ENCODE measurements at places on chromosomes 1 and 21. TPM values are rescaled to one million over a fixed set of nuclear protein-coding genes. Genes with fewer than 3 reads are reported as not detected.

Gene NAV1
- 16.3 TPM for total RNA-seq

Gene UBE2U
- total RNA-seq: not detected

Gene GJB3
- not detected for total RNA-seq

Gene NTMT2
- not detected for total RNA-seq

Gene CELA2B
- total RNA-seq: not detected

Gene RGL1
- total RNA-seq: 22.7 TPM

Gene SAMSN1
- 3.7 TPM for total RNA-seq

Gene PTCH2
- 0.24 TPM for total RNA-seq

Gene CSF1
- total RNA-seq: 31.4 TPM

Gene OR2T35
- not detected for total RNA-seq

Gene FCMR
- 1.3 TPM for total RNA-seq

Gene TMEM63A
- total RNA-seq: 16.0 TPM

Gene DIO1
- not detected for total RNA-seq

- no peak for DNase-seq
Measured at GRCh38 chr1:65480684-65481405, 60.4 kb downstream of the LEPR start.

GRCh38 chr1:216014086-216014485 lies 409.2 kb downstream of the USH2A start:
- DNase-seq: no peak

- DNase-seq: no peak
Measured at GRCh38 chr1:175409938-175410337, 217.4 kb upstream of the KIAA0040 start.

DNA sequence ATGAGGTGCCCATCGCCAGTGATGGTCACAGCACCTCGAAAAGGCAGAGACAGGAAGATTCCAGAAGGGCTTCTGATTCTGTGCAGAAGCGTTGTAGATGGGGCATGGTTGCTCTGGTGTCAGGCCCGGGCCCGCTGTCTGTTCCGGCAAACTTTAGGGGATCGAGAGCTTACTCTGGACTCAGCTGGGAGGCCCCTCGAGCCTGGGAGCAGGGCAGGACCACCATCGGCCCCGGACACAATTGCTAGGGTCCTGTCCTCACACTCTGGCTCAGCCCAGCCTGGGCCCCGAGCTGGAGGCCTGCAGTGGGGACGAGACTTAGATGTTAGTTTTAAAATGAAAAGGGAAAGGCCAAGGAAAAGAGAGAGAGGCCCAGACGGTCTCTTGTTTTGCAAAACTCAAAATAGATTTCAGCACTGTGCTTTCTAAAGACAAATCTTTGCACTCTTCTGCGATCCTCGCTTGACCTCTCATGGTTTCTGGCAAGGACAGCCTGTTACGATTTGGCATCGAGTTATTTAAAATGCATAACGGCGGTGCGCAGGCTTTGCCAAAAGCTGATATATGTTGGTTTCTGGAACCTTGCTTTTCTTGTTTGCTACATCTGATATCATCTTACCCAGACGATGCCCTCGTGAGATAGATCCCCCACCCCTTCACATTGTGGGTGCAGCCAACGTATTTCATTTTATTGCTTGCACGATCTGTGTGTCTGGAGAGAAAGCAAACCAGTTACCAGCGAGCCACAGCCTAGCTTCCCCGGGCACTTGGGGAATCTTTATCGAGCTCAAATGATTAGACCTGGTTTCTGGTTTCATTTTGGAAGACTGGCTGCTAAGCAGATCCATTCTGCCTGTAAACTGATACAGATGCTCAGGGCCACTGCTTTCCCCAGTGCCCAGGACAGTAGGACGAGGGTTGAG lies 58.0 kb downstream of the PRDM16 start:
- no peak for DNase-seq

DNA sequence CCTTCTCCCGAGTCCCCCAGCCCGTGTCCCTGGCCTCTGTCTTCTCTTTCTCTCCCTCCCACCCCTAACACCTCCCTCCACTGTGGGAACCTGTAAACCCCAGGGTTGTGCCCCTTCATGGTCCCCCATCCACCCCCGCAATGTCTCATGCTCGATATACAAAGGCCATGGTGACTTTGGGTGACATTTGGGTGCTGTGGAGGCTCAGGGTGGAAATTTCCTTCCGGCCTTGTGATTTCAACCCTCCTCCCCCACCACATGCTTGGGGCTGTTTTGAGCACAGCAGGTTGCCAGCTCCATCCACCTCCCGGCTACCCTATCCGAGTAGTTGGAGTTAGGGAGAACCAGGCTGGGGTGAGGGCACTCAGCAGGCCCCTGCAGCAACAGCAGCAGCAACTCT lies 25.7 kb upstream of the VPS13D start:
- no peak for DNase-seq

GRCh38 chr1:58893257-58893869 lies 109.5 kb upstream of the JUN start:
- DNase-seq: no peak

DNA sequence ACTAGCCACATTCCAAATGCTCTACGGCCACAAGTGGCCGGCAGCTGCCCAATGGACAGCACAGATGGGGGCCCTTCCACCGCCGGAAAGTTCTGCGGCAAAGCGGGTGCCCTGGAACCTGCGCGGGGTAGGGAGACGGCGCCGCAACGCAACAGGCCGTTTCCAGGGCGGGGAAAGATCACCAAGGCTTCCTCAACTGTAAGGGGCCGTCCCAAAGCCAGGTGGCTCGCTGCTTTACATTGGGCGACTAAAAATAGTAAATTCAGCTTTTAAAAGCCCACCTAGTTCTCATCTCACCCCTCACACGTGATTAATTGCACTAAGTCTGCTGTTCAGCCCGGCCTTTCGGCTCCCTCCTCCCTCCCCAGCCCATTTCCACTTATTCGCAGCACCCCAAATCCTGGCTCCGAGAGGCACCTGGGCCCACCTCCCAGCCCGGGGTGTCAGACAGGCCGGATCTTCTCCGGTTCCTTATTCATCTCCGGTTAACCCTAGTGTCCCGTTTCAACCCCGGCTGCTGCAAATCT lies 643 bp downstream of the CFAP298 start:
- DNase-seq: no peak

DNA sequence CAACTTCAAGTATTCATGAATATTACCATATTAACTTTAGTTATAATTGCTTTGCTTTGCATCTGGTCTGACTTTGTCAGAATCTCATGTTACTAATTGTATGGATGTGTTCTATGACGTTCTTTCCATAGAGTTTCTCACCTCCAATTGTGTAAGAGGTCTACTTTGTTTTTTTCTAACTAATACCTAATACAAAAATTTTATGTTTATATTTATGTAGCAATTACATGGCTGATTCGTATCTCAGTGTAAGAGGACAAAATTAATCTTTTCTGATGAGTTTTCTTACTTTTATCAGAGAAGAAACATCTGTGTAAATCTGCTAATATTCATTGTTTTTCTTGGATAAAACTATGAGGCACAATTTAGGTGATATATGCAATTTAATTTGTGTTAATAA lies 224.8 kb upstream of the B3GALT2 start:
- no peak for DNase-seq

DNA sequence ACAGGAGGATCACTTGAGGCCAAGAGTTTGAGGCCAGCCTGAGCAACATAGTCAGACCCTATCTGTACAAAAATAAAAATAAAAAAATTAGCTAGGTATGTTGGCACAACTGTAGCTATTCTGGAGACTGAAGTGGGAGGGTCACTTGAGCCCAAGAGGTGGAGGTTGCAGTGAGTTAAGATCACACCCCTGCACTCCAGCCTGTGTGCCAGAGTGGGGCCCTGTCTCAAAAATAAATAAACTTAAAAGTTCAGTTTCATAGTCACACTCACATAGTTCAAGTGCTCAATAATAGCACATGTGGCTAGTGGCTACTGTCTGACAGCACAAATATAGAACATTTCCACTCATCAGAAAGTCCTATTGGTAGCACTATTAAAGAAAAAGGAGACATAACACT lies 5.2 kb upstream of the EVI5 start:
- no peak for DNase-seq

GRCh38 chr21:33622253-33622652 lies 19.3 kb downstream of the CRYZL1 start:
- DNase-seq: no peak

GRCh38 chr21:46639489-46640386 lies 4.3 kb downstream of the PRMT2 start:
- no peak for DNase-seq

DNA sequence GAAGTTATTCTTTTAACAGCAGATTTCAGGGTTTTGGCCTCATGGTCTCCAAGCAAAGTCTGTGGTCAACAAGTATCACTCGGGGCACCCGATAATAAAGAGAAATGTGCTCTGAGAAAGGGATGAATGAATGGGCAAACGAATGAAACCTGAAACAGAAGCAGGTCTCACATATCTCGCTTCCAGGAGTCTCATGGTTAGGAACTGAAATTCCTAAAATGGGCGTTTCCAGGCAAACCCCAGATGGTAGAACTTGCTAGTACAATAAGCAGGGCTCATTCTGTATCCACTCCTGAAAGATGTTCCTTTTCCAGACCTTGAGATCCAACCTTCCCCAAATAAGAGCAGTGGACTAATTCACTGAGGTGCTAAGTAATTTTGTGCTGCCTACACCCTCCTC lies 87.2 kb downstream of the LAMC2 start:
- no peak for DNase-seq

- no peak for DNase-seq
Measured at GRCh38 chr21:27300770-27301169, 333.9 kb upstream of the ADAMTS5 start.

- no peak for DNase-seq
Measured at GRCh38 chr21:18443701-18444100, 40.1 kb upstream of the TMPRSS15 start.

DNA sequence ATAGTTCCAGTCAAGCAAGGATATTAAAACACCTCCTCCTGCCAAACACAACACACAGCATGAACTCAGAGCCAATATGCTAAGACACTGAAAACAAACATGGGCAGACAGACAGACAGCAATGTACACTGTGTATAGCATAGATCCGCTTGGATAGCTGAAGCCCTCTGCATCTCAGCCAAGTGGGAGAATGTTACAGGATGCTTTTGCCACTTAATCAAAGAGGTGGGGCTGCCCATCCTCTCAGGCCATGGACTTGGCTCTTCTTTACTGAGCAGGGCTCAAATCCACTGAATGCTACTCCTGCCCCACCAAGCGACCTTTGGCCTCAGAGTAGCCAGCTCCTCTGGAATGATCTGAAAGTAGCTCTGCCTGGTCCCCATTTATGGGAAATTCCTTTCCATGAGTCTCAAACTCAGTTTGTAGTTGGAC lies 64.7 kb upstream of the NGF start:
- no peak for DNase-seq

DNA sequence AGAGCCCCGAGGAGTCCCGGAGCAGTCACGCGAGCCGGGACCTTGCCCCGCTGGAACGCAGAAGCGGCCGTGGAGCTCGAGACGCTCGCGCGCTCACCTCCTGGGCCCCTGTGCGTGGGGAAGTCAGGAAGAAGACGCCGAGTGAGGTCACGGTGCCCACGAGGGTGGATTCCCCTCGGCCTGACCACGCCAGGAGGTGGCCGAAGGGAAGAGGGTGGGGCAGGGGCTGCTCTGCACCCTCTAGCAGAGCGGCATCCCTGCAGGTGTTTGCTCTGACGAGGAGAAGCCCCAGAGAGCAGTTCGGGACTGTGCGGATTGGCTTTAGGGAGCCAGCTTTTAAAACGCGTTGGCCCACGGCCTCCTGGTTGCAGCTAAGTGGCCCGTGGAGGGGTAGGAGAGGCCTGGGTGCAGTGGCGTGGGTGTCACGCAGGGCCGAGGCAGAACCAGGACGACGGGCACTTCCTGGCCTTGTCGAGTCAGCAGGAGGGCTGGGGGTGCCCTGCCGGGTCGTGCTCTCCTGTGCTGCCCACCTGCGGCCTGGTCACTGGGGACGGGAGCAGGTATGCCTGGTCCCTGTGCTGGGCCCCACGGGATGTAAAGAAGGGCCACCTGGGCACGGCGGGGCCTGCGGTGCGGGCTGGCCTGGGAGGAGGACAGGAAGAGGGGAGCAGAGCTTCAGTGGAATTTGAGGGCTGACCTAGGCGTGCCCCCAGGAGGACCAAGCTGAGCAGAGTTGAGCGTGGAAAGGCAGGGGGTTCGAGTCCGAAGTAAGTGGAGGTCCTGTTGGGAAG lies 1.0 kb downstream of the PDXK start:
- DNase-seq: no peak

DNA sequence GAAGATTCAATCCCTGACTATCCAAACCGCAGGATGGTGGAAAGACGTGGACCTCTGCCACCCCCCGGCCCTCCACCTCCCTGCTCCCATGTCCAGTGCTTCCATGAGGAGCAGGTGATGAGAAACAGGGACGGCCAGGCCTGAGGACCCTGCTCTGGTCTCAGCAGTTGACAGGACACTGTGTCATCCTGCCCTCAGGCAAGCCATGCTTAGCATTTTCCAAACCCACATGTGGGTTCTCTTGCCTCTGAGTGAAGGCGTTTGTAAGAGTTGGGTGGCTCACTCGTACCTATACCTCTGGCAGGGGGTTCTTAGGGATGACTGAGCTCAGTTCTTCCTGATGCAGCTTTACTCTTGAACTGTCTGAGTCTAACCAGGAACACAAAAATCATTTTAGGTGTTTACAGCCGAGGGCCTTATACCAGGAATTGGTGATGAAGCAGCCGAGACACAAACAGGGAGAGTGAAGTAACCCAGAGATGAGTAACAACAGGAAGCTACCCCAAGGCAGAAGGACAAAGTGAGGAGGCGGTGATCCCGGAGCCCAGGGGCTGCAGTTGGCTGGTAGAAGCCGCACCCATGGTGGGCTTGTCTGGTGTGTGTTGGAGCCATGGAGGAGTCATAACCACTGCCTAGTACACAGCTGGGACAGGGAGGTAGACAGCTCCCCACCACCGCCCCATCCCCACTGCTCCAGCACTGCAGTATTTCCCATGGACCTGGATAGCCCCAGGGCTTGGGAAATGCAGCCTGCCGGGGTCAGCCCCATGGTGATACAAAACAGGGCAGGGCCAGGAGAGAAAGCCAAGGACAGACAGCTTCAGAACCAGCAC lies 21.4 kb downstream of the MYBPH start:
- DNase-seq: no peak

DNA sequence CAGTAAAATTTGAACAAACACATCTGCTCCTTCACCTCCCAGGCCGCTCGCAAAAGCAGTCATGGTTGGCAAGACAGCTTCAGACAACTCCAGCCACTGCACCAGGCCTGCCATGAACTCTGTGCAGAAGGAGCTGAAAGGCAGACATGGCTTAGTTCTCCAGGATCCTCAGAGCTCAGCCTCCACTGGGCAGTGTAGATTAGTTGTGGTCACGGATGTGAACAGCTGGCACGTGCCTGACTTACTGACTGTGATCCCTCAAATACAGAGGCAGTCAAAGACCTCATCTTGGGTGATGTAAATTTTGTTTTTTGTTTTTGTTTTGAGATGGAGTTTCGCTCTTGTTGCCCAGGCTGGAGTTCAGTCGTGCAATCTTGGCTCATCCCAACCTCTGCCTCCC lies 28.4 kb downstream of the TMCO4 start:
- DNase-seq: no peak

Data from right atrium auricular region (tissue), 2 donors.